Fibroblast of the aortic adventitia (primary cell): ENCODE measurements at places on chromosomes 4 and X.

- peak; percentile 46 for DNase-seq
Observed at GRCh38 chr4:125041372-125041930, 273.3 kb upstream of the FAT4 start.

GRCh38 chrX:123331859-123332258 lies 147.8 kb downstream of the GRIA3 start:
- DNase-seq: no peak

GRCh38 chr4:37388681-37389365 lies 144.3 kb downstream of the NWD2 start:
- DNase-seq: no peak

- DNase-seq: peak; percentile 62
Observed at GRCh38 chr4:16496501-16496900, 270.2 kb upstream of the TAPT1 start.

- DNase-seq: peak; percentile 99
Observed at GRCh38 chr4:73897380-73898136, 28.4 kb downstream of the CXCL1 start.

- no peak for DNase-seq
Observed at GRCh38 chrX:37779857-37780256, at the start of gene CYBB. CYBB (plus strand) TSS chrX:37780059; CDS start chrX:37780078, 19 bp downstream.

DNA sequence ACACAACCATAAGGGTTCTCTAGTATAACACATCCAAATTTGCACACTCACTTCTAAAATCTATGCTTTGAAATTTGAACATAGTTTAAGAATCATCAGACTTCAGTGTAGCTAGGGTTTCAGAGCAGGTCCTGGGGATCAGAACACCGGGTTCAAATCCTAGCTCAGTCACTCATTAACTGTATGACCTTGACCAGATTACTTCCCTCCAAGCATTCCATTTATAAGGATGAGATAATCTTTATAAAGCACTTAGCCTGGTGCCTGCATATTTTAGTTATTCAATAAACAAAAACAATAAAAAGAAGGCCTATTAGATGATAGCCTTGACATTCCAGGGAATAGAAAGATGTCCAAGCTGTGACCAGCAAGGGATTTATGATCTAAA lies 4.8 kb upstream of the STBD1 start:
- DNase-seq: no peak

DNA sequence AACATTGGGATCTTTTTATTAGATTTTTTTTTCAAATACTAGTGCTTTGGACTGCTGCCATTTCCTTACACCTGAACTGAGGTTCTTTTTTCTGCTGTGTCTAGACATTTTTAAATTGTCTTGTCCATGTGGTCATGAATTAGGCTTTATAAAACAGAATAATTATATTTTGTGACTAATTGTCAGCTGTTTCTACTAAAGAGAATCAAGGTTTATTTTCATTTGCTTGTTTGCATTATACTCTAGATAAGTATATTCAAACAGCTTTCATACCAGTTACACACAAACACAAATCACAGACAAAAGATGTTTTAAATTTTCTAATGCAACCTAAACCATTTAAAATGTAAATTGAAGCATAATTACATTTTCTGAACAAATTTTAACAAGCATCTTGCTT lies 194.7 kb downstream of the GALNTL6 start:
- DNase-seq: no peak

- no peak for DNase-seq
Observed at GRCh38 chrX:40968180-40968579, 117.1 kb upstream of the USP9X start.

GRCh38 chr4:70504733-70505132 lies 13.6 kb upstream of the AMTN start:
- no peak for DNase-seq

- DNase-seq: no peak
Observed at GRCh38 chrX:45660477-45660876, 459.8 kb upstream of the DIPK2B start.

GRCh38 chrX:78931814-78932213 lies 13.4 kb upstream of the P2RY10 start:
- no peak for DNase-seq

DNA sequence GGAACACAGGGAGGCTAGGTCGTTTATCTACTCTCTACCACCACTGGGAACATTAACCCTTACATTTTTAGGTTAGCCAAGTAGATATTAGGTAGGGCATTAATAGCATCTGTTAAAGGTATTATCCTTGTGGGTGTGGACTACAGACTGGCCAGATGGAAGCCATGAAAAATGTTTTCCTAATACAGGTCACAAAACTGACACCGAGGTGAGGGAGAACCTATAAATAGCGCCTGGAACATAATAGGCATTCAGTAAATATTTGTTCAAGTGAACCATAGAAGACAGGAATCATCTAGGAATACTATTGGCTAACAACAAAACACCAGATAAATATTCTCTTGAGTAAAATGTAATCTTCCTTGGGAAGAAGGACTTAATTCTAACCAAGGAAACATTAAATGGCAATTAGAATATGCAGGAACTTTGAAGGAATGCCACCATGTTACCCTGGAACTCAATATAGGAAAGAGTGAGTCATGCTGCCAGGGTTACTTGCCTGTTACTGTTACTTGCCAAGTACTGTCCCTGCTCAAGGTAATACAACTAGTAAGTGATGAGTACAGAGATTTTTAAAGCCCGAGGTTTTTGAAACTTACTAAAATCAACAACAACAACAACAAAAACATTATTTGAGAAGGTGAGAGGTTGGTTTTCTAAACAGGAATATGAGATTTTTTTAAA lies 79.0 kb downstream of the SOX3 start:
- no peak for DNase-seq

GRCh38 chr4:58936436-58936835 lies 1826.3 kb upstream of the IGFBP7 start:
- no peak for DNase-seq

- no peak for DNase-seq
Observed at GRCh38 chr4:74878323-74878722, 54.6 kb upstream of the PARM1 start.

DNA sequence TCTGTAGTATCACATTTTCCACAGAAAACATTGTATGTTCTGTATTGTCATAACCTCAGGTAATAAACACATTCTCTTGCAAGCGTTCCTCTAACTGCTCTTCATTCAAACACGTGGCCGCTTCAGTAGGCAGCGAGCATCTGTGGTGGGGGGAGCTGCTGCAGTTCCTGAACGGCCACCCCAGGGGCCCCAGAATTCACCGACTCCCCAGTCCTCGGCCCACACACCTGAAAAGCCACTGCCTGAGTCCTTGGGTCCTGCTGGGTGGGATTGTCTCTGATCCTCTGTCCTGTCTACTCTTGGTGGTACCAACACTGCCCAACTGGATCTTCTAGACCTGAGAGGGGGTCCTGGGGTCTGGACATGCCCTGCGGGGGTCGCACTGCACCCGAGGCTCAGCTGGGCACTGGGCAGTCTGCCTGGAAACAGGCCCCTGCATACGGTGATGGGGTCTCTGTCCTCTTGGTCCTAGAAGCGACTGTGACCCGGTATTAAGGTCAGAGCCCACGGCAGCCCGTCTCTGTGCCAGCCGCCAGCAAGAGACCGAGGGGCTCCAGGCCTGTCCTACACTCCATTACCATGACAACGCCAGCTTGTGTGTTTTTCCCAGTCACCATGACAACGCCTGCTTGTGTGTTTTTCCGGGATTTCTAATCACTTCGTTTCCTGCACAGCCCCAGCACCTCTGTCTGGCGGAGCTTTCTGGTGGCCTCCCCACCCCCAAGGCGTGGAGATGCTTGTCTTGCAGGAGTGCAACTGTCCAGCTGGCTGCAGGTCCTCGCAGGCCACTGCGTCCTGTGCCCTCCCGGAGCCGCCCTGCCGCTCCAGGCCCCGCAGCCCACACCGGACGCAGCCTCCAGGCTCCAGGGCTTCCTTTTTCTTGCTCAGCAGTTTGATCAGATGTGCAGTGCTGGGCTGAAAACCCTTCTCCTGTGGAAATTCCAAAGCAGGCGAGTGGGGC lies 16.0 kb downstream of the CTBP1 start:
- DNase-seq: no peak

GRCh38 chr4:124070688-124071484 lies 641.6 kb downstream of the ANKRD50 start:
- no peak for DNase-seq

GRCh38 chr4:61201561-61201960 lies 1.4 kb downstream of the ADGRL3 start:
- DNase-seq: no peak

DNA sequence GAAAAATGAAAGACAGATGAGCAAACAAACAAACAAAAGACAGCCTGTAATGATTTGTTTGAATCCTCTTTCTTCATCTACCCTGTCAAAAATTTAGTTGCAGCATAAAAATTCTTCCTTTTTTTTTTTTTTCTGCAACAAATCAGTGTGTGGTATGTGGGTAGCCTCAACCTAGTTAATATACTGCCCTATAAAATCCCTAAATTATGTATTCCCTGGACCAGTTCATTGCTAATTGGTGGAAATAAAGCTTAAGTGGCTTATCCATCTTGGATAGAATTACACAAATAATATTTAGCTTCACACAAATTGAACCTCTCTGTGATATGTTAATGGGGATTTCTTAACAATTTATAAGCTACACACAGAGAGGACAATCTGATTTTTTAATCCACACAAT lies 208.4 kb downstream of the NDST4 start:
- no peak for DNase-seq

DNA sequence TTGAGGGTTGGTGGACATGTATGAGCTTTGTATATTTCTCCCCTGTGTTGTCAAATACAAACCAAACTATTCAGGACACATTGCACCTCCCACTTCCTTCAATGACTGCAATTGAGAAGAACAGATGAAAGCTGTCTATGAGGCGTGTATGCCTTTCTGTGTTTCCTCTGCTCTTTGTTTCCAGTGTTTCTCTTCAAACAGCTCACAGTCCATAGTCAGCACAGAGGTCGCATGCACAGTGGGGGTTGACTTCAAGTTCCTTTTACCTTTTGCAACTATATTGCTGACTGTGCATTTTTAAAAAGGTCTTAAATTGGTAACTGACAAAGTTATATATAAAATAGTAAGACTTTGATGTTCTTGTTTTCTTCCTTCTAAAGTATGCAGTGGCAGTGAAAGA lies 957.8 kb downstream of the C4orf33 start:
- no peak for DNase-seq

- DNase-seq: peak; percentile 93
Observed at GRCh38 chr4:83207497-83208101, 77.0 kb downstream of the COQ2 start.

GRCh38 chr4:91256043-91256442 lies 1047.7 kb upstream of the GRID2 start:
- no peak for DNase-seq

- no peak for DNase-seq
Observed at GRCh38 chr4:144547678-144548298, 98.2 kb upstream of the HHIP start.

DNA sequence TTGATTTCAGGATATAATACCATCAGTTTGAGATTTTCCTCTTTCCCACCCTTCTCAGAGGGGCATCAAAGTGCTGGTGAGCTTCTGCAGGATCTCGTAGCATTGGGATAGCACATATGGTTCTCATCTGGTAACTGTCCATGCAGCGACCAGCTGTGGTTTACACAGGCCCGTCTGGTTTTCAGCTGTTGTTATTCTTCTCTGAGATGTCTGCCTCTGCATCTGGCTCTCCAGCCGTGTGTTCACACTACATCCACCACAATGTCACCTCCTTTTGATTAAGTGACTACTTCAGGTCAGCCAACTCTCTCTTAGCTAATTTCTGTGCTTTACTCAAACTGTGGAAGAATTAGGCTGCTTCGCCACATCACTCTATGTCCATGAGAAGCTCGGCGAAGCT lies 676.7 kb upstream of the TENM3 start:
- peak; percentile 46 for DNase-seq

- DNase-seq: peak; percentile 85
Observed at GRCh38 chr4:150297861-150298474, 219.7 kb downstream of the DCLK2 start.

DNA sequence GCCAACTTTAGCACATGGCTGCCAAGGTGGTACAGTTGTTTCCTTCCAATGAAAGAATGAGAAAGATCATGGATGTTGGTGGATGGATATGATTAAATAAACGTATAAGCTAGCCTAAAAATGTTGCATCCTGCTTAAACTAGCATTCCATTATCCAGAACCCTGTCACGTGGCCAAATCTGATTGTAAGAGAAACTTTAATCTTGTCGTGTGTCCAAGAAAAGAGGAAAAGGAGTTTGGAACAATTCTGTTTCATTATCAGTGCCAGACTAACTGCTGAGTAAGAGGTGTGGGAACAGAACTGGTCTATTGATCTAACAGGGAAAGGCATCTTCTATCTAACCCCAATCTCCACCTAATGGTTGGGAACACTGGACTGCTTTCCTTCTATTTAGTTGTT lies 325.2 kb upstream of the BMP3 start:
- peak; percentile 67 for DNase-seq

GRCh38 chr4:113971706-113972360 lies 7.6 kb downstream of the ARSJ start:
- DNase-seq: no peak

GRCh38 chr4:6732441-6733357 lies 16.7 kb downstream of the BLOC1S4 start:
- DNase-seq: peak; percentile 93

DNA sequence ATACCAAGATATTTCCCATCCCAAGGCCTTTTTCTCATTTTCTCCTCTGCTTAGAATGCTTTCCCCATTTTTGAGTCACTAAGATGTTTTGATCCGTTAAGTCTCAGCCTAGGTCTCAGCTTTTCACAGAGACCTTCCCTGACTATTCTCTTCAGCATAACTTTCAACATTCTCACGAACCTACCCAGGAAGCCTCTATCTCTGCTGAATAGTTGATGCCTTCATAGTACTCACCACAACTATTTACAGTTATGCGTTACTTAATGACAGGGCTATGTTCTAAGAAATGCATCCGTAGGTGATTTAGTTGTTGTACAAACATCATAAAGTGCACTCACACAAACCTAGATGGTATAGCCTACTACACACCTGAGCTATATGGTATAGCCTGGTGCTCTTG lies 64.5 kb downstream of the ARL9 start:
- no peak for DNase-seq

DNA sequence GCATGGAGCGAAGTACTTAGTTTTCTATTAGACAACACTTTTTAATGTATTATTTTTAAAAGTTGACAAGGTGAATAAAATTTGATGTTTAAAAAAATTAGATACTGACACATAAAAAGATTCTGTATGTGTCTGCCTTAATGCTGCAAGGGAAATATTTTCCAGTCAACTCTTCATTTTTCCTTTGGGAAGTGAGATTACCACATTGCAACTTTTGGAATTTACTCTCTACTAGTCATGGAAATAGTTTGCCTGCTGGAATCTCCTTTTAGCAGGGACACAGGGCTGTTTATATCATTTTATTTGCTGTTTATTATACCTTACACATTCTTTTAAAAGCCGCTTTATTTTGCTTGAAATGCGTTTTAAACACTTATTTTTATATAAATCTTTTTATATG lies 135.1 kb downstream of the MID1 start:
- peak; percentile 43 for DNase-seq

DNA sequence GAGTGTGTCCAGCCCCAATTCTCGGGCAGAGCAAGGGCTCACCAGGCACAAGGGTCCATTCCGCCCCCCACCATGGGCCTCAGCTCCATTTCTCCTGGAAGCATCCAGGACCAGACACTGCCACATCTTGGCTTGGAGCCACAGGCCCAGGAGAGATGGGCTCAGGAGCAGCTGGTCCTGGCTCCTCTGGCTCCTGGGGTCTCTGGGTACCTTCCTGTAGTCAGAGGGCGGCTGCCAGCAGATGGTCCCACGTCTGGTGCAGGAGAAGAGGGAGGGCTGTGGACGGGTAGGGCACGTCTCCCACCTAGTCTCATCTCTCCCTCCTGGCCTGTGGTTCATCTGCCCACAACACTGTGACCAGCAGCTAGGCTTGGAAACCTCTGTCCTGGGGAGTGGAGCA lies 8.0 kb downstream of the ATP2B3 start:
- DNase-seq: no peak
